Activated CD4-positive, alpha-beta T cell treated with anti-CD3 and anti-CD28 coated beads, Interleukin-2, amount 50 U/mL, for 24 hours (primary cell): ENCODE measurements at places on chromosomes 12 and 14.

- DNase-seq: no peak
Observed at GRCh38 chr14:97219431-97220017, 422.3 kb downstream of the VRK1 start.

- DNase-seq: no peak
Observed at GRCh38 chr12:121057794-121058193, 18.7 kb upstream of the OASL start.

DNA sequence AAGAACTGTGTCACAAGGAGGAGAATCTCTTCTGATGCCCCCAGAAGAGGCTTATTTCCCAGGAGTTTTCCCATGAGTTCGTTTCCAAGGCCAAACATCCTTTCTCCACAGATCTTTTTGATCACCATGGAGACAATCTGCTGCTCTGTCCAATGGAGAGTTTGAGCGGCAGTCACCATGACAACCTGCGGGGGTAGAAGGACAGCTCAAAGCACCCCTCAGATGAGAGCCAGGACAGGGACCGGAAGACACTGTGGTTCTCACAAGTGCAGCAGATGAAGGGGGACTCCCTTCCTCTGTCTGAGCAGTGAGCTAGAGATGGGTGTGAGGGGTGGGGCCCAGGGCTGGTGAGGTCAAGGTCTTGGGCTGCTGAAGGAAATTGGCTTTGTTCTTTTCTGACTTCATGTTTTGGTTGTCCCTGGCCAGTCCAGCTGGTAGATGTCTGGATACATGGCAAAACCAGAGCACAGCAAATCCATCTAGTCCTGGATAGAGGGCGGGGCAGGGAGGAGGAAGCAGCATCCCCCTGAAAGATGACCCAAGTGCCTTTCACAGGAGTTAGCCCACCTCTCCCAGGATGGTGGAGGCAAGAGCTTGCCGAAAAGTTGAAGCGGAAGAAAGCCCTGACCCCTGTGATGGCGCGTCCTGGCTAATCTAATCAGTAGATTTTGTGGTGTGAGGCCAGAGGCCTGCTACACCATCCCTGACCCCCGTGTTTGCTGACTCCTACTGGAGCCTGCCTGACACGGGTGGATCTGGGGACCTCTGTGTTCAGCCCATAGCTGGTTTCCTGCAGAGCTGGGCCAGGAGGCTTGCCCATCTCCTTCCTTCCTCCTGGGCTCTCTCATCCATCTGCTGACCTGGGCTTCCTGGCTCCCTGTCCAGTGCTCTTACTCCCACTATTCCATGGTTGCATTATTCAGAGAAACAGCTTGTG is 24.4 kb downstream of the DHRS2 start:
- DNase-seq: no peak

DNA sequence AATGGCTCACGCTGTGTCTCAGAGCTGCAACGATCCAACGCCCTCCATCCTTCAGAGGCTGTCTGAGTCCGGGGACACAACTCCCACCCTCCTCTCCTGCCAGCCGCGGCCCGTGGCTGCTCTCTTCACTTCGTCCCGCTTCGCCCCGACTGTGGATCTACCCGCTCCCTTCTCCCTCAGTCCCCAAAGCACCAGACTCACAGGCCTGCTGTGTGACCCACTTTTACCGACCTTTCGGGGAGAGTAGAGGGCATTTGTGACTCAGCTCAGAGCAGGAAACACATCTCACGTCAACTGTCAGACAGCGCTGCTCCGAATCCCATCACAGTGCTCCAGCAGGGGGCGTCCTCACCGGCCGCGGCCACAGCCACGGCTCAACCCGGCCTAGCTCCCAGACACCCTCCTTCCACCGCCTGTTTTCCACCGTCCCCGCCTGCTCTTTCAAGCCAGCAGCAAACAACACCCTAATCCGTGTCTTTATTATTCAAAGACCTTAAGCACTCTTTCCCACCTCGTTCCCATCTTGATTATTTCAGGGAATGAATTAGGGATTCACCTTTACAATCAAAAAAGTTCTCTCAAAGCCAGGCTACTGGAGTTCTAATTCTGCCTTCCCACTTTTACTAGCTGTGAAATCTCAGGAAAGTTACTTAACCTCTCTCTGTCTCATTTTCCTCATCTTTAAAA is 5.0 kb upstream of the AQP2 start:
- peak; percentile 81 for DNase-seq

DNA sequence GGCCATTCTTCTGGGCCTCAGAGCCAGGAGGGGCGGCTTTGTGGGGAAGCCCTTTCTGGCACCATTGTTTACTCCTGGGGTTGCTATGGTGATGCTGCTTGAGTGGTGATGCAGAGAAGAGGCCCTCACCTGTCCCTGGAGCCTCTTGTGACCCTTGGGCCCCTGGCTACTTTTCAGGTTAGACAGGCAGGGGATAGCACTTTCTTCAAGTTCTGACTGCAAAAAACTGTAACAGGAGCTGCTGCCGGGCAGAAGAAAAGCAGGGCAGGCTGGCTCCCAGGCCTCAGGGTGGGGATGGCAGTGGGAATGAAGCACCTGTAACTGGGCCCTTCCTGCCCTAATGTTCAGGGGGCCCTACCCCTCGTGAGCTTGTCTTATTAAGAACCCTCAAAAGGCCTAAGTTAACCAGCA is at the start of gene TEX52:
TEX52 (minus strand) TSS at position 19 of the 411 bp plus-strand sequence; CDS start at position 6, 13 bp downstream.
- DNase-seq: no peak

DNA sequence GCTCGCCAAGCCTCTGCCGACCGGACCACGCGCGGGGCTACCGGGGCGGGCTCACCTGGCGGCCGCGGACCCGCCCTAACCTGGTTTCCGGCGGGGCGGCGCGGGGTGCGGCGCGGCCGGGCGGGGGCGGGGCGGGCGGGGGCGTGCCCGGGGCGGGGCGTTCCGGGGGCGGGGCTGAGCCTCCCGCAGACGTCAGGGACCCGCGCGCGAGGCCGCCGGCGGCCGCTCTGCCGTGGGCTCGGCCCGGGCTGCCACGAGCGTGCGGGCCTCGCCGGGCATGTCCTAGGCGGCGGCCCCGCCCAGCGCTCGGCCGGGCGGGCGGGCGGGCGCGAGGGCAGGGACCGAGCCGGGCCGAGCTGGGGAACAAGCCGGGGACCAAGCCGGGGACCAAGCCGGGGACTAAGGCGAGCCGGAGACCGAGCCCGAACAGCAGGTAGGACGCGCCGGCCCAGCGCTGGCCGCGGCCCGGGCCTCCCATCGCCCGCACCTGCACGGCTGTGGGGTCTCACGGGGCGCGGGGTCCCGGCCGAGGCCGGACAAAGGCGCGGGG is at the start of gene CEP170B:
CEP170B (plus strand) TSS at position 188 of the 550 bp plus-strand sequence. CDS start 3,183 bp downstream, outside the sequence.
- DNase-seq: peak; percentile 25

GRCh38 chr14:95294320-95294719 is 25.4 kb downstream of the CLMN start:
- no peak for DNase-seq

- no peak for DNase-seq
Observed at GRCh38 chr14:97543221-97543620, 746.0 kb downstream of the VRK1 start.

GRCh38 chr14:24258548-24259265 is 4.3 kb downstream of the TGM1 start:
- DNase-seq: no peak

DNA sequence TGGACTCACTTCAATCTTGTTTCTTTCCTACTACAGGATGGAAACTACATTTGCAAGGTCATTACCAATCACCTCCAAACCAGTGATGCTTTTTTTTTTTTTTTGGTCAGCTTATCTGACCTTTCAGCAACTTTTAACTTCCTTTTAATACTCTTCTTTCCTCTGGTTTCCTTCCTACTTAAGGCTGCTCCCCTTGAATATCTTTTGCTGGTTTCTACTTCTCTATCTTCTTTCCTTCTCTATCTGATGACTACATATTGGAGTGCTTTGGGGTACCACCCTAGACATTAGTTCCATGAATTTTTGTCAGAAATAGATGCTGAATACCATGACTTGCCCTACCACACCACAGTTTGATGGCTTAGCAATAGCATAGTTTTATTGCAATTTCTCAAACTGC is 197.7 kb upstream of the DDHD1 start:
- DNase-seq: no peak

GRCh38 chr14:70995211-70995610 is 88.0 kb downstream of the PCNX1 start:
- DNase-seq: no peak

GRCh38 chr14:83923842-83924241 is 1606.1 kb upstream of the FLRT2 start:
- no peak for DNase-seq

DNA sequence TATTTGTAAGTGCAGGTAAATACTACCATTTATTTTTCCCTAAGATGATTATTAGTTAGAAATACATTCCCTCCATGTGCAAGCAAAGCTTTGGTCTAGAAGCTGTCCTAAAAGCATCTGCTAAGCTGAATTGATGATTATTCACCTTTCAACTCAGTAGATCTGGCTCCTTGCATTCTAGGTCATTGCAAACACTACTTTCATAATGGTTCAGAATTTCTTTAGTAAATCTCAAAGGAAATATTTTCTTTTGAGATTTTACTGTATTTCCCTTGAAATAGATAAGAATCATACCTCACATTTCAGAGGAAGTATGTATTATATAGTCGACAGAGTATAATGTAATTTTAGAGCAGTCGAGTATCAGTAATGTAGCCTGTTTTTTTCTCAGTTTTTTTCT is 2.4 kb downstream of the ETNK1 start:
- DNase-seq: no peak

DNA sequence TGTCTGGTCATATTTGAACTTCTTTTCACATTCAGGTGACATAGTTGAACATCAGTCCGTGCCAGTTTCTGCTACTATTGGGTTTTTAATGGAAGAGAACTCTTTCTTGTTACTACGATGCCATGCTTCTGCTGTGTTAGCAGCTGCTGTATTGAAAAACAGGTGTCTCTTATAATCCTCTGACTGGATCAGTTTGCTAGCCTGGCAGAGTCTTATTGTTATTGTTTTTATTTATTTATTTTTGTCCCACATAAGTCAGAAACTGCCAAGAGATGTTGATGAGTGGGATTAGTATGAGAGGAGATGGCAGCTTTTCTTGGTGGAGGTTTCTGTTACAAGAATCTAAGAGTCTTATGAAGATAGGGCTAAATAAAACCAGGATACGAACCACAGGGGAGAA is 14.6 kb downstream of the ETV6 start:
- DNase-seq: no peak

DNA sequence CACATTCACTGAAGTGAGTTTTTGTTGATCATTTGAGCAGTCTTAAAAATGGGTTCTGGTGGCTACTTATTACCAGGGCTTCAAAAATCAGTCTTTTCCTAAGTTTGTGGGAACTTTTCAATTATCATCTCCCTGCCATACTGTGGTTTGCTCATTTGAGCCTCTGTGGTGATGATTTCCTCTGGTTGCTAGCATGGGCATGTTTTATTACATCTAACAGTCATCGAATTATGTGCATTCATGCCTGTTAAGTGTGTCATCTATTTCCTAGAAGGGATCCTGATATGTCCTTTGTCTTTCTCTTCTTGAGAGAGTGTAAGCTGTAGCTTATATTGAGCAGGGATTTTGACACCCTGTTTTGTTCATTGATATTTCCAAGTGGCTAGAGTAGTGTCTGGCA is 116.8 kb downstream of the WIF1 start:
- DNase-seq: no peak

- no peak for DNase-seq
Observed at GRCh38 chr12:56880125-56880992, 53.8 kb downstream of the SDR9C7 start.

GRCh38 chr12:21865846-21866245 is 75.4 kb downstream of the ABCC9 start:
- no peak for DNase-seq

GRCh38 chr12:89349814-89350213 is 2.5 kb downstream of the DUSP6 start:
- no peak for DNase-seq

DNA sequence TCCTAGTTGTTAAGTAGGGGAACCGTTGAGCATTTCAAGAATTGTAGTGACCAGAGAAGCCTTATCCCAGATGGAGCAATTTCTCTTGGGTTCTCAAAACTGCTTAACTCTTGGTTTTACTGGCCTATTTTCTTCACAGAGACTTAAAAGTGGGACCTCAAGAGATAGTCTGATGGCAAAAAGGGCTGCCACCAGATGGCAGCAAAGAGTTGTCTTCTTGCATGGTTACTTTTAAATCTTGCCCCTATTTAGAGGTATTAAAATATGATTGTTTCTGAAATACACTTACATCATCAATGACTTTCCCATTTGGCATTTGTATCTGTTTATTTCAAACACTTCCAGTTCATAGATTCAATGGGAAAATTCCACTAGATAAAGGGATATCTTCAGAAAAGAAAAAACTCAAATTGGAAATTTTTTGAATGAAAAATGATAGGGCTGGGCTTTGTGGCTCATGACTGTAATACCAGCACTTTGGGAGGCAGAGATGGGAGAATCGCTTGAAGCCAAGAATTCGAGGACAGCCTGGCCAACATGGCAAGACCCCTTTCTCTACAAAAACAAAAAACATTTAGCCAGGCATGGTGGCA is 69.9 kb upstream of the CNTN1 start:
- DNase-seq: no peak

DNA sequence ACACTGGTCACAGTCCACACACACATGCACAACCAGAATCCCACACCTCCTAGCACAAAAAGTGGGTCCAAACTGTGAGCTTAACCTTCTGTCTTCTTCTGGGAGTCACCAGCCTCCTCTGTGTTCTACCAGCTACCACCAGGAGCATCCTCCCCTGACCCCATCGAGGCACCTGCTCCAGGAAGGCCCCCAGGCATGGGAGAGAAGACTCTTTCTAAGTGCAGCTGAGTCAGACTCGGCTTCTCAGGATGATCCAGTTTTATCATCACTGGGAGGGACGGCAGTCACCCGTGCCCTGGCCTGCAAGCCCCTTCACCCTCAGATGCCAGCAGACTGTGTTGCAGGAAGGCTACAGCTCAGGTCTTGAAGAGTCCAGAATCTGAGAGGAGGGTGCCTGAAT is 7.9 kb upstream of the ENDOU start:
- DNase-seq: no peak

GRCh38 chr12:53955036-53955775 is 503 bp downstream of the HOXC12 start:
- no peak for DNase-seq

- peak; percentile 85 for DNase-seq
Observed at GRCh38 chr12:6953442-6954315, 2.5 kb downstream of the PTPN6 start.

- DNase-seq: no peak
Observed at GRCh38 chr14:104392396-104393198, 187.0 kb upstream of the C14orf180 start.

DNA sequence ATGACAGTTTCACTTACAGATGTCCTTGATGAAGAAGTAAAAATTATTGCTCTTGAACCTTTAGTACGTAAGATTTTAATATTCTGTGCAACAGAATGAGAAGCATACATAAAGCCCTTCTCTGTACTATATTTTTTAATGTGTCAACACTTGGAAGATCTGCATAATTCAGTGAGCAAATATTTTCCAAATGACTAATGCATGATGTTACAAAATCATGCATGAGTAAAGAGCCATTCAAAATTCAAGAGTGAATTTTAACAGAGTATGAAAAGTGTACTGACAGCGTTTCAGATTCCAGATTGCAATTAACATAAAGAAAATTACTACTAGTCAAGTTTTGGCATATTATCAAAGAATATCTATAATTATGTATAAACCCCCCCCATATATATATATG is 101.4 kb upstream of the BBS10 start:
- DNase-seq: no peak
